ENCODE measurements at places on chromosomes 7 and 10.

- peak; percentile 39 for DNase-seq
Observed at GRCh38 chr10:97399843-97400545, 1.1 kb downstream of the RRP12 start.

DNA sequence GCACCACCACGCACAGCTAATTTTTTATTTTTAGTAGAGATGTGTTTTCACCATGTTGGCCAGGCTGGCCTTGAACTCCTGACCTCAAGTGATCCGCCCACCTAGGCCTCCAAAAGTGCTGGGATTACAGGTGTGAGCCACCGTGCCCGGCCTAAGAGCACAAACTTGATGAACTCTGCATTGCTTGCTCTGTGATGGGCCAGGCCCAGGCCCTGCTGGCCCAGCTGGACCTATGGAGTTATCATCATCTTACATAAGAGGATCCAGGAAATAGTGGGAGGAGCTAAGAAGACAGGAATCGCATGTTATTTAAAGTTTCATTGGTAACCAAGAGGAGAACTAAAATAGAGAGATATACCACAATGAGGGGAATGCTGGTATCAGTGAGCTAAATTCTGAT is 86.9 kb downstream of the DAGLB start:
- no peak for DNase-seq

DNA sequence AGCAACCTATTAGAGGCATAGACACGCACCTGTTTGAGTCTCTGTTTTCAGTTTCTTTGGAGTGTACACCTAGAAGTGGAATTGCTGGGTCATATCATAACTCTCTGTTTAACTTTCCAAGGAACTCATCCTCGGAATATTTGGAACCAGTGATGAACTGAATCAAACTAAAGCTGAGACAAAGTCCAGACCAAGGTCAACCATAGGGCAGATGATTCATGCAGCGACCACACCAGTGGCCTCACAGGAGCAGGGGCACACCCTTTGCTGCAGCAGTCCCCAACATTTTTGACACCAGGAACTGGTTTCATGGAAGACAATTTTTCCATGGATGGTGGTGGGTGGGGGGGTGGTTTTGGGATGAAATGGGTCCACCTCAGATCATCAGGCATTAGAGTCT is 4.9 kb upstream of the OPTN start:
- no peak for DNase-seq

- no peak for DNase-seq
Observed at GRCh38 chr10:20494474-20494873, 402.6 kb downstream of the NEBL start.

- no peak for DNase-seq
Observed at GRCh38 chr7:80095545-80095944, 39.1 kb upstream of the GNAI1 start.

- no peak for DNase-seq
Observed at GRCh38 chr7:51349820-51350545, 33.4 kb upstream of the COBL start.

GRCh38 chr7:130910949-130911944 is 177.2 kb upstream of the KLF14 start:
- no peak for DNase-seq

GRCh38 chr10:72043016-72043834 is 45.1 kb downstream of the SPOCK2 start:
- no peak for DNase-seq

DNA sequence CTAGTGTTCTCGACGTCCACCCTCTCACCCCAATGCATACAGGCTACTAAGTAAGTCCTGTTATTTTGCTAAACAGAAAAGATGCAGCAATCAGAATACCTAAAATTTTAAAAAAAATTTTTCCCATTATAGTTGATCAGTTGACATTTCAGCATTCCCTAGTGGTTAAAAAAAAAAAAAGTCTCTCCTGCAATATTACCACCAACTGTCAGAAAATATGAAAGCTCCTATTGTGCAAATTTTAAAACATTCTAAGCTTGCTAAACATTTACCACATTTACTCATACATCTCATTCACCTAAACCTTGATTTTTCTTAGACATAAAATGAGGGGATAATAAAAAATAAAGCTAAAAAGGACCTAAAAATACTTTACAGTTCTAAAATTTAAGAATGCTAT is 165.6 kb downstream of the AVL9 start:
- DNase-seq, result no peak

DNA sequence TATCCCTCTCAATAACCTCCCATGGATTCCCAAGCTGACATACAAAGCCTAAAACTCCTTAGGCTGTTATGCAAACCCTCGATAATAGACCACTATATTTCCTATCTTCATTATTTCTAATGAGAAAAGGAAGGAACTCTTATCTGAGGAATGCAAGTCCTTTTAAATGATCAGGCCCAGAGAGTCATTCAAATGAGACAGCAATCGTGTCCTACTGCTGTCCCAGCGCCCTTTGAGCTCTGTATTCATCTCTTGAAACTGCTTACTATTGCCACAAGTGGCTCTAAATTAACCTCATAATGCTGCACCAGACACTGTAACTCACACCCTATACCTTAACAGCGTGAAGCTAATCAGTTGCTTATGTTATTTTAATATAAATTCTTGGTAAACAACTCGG is 182.1 kb upstream of the NAMPT start:
- DNase-seq, result no peak

DNA sequence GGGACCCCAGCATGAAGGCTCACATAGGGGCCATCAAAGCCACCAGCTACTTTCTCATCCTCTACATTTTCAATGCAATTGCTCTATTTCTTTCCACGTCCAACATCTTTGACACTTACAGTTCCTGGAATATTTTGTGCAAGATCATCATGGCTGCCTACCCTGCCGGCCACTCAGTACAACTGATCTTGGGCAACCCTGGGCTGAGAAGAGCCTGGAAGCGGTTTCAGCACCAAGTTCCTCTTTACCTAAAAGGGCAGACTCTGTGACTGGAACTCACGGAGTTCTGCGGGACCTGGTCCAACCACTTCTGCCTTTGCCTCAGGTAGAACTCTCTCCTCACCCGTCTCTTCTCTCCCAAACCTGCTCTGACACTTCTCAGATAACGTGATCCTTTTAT is 945 bp downstream of the TAS2R40 start:
- no peak for DNase-seq

DNA sequence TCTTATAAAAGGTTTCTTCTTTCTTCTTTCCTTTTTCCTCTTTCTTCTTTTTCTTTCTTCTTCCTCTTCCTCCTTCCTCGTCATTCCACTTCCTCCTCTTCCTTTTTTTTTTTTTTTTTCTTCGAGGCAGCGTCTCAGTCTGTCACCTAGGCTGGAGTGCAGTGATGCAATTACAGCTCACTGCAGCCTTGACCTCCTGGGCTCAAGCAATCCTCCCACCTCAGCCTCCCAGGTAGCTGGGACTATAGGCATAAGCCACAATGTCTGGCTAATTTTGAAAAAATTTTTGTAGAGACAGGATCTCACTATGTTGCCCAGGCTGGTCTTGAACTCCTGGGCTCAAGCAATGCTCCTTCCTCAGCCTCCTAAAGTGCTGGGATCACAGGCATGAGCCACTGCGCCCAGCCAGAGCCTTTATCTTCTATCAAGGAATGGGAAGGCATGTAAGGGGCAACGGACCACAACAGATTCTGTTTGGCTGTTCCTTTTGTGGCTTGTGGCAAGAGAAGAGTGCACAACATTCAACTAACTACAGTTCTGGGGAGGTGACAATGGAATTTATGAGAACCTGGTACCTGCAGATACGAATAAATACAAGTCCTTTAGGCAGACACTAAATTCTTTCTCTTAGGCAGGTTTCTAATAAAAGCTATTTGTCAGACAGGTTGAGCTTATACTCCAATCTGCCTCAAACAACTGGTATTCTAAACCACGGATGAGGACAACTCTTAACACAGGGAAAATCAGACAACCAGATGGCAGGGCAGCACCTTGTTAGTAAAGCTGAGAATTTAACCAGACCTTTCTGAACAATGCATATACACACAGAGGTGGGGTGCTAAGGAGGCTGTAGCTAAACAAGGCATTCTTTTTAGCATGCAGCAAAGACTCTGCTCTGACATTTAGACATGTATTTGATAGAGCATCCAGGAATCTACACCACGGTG is 100.3 kb downstream of the DOCK4 start:
- no peak for DNase-seq

DNA sequence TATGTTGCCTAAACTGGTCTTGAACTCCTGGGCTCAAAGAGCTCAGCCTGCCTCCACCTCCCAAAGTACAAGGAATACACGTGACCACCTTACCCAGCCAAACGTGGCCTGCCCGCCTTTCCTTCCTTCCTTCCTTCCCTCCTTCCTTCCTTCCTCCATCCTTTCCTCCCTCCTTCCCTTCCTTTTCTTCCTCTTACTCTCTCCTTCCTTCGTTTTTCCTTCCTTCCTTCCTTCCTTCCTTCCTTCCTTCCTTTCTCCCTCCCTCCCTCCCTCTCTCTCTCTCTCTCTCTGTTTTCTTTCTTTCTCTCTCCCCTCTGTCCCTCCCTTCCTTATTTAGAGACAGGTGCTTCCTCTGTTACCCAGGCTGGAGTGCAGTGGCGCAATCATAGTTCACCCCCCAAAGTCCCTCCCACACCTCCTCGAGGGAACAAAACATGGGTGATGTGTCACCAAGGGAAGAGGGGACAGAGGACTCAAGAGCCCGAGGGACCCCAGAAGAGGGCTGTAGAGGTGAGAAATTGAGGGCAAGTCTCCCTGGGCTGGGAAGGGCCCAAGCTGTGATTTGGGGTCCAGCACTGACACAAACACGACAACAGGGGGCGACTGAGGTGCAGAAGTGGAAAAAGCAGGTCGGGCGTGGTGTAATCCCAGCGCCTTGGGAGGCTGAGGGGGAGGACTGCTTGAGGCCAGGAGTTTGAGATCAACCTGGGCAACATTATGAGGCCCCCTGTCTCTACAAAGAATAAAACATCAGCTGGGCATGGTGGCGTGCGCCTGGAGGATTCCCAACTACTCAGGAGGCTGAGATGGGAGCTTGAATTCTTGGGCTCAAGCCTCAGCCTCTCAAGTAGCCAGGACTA is 28.1 kb downstream of the EPHB4 start:
- peak; percentile 48 for DNase-seq

DNA sequence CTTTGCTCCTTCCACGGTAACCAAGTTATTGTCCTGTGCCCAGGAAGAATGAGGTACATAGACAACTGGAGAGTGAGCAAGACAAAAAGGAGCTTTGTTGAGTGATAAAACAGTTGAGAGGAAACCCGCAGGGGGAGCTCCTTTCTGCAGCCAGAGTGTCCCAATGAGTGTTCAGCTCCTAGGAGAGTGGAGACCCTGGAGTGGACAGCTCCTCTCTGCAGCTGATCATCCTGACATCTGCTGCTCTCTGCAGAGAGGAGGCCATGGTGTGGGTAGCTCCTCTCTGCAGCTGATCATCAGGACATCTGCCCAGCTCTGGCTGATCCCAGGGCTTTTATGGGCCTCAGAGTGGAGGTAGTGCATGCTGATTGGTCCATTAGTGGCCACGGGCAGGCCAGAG is 53.4 kb upstream of the PCDH15 start:
- DNase-seq, result no peak

DNA sequence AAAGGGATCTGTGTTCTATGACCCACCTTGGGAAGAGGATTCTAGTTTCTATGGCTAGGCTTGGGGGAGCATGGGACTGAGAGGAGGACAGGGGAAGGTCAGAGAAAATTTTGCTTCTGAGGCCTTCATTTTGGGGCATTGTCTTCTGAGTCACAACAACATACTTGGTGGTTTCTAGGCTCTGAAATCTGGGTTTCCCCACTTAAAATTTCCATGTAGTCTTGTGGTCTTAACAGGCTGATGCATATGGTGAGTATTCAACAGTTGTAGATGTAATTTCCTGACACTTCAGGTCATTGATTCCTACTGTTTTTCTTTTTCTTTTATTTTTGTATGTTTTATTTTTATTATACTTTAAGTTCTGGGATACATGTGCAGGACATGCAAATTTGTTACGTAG is 88.5 kb downstream of the ANKRD7 start:
- no peak for DNase-seq

- no peak for DNase-seq
Observed at GRCh38 chr7:114759347-114760062, 162.4 kb upstream of the MDFIC start.

DNA sequence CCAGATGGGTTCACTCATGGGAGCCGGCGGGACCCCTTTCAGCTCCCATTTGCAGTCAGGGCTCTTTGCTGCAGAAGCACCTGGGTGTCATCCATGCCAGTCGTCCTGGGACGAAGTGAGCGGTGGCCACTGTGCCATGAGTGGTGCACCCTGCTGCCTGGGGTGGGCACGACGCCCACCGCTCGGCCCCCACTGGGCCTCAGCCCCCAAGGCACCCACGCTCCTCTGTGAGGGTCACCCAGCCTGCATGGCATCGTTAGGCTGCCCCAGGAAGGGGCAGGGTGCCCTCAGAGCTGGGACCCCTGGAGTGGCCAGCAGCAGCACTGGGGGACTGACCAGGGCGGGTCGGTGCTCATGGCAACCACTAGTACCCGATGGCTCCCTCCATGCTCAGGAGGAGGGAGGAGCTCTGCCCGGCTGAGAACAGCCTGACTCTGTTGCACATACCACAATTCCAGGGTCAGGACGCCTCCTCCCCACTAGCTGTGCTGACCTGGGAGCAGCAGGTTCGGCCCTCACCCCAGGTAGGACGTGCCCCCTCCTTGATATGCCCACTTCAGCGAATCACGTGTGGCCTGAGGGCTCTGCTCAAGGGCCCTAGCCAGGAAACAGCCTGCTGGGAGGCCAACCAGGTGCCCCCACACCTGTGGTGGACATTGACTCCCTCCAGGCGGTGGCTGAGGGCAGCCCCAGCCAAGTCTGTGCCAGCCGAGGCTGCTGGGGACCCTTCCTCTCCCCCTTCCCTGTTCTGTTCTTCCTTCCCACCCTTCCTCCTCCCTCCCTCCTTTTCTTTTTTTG is 28.5 kb upstream of the CFAP46 start:
- no peak for DNase-seq

- DNase-seq, result no peak
Observed at GRCh38 chr7:141302617-141303016, 228.8 kb downstream of the TMEM178B start.

- DNase-seq, result no peak
Observed at GRCh38 chr7:40887099-40887498, 752.3 kb downstream of the SUGCT start.

Data from activated T-cell treated with anti-CD3 and anti-CD28 coated beads, Interleukin-2, amount 50 U/mL, for 1 hour (primary cell).